ENCODE measurements at places on chromosomes 4 and X.

DNA sequence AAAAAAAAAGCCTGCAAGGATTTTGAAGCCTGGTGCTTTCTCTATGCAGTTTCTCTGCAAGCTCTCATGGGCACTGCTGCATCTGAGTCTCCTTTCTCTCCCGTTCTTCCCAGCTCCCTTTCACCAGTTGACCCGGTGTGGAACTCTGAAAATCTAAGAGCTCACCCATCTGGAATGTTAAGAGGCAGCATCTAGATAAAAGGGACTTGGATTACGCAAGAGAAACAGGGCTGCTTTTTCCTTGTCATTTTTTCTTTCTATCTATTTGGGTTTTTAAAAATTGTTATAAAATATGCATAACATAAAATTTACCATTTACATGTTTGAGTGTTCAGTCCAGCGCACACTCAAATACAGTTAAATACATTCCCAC lies 95.2 kb upstream of the RPS6KA3 start:
- DNase-seq = no peak

- no peak for DNase-seq
Observed at GRCh38 chr4:87677731-87678130, 27.7 kb downstream of the DMP1 start.

GRCh38 chrX:150429594-150429993 lies 66.5 kb downstream of the MAMLD1 start:
- DNase-seq = no peak

- no peak for DNase-seq
Observed at GRCh38 chr4:88219099-88219498, 60.7 kb upstream of the ABCG2 start.

GRCh38 chr4:126106658-126107057 lies 791.9 kb downstream of the FAT4 start:
- no peak for DNase-seq

DNA sequence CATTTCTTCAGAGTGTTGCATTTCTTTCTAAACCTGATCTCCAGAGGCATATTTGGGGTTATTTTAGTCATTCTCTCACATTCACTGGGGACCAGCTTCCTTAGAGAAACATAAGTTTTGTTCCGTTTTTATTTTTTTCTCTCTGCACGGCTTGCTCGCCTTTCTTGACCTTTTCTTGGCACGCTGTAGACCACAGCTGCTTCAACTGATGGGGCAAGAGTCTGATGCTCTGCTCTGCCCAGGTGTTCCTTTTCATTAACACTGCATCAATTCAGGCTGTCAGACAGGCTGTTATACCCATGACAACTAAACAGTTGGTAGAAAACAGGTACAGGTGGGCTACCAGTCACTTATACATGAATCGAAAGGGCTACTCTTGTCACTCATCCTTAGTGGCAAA lies 682.2 kb upstream of the DIAPH2 start:
- DNase-seq = no peak

DNA sequence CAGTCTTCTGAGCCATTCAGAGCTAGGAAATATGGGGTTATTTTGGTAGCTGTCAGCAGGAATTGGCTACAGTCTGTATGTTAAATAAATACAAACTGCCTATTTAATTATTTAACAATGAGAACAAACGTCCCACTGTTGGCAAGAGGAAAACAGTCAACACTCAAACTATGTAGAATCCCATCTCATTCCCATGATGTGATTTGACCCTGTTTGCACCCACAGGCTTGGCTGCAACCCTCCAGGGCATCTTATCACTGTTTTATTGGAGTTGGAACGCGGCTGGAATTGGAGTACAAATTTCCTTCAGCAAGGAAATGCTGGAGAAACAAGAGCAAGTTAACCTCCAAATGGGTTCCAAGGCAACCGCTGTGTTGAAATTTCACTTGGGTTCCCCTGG lies 124.0 kb downstream of the KIT start:
- no peak for DNase-seq
